Stimulated activated CD4-positive, alpha-beta T cell treated with anti-CD3 and anti-CD28 coated beads, Interleukin-12 subunit alpha, Interleukin-12 subunit beta, amount 100 ng/mL, for 24 hours (primary cell): ENCODE measurements at places on chromosomes 3 and 15.

DNA sequence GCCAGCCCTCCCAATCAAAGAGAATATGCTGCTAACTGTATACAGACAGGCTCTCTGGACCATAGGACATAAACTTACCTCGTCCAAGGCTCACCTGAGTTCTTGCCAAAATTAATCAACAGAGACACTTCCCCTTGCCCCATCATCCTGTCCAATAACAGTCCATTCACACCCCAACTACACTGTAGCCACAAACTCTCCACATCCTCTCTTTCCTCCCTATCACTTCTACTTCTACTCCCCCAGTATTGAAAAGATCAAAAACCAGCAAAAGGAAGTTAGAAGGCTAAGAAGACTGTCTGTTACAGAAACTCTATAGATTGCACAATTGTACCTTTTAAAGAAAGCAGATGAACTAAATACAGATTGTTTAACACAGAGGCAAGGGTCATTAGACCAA lies 133.5 kb upstream of the STT3B start:
- DNase-seq = no peak

DNA sequence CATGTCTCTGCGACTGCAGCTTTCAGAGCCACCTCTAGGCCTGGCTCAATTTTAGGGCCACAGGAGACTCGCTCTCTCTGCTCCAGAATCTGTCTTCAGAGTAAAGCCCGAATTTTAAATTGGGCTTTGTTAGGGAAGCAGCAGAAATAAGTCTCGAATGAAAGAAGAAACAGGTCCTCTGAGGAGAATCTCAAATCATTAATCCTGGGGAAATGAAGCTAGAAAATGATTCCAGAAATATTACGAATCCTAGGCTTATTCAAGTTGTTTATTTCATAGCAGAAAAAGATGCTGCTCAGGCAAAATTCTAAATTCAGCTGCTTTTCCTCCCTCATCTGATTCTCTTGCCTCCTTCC lies 114.2 kb upstream of the THBS1 start:
- no peak for DNase-seq

GRCh38 chr3:197949191-197949777 lies 706 bp upstream of the RPL35A start:
- no peak for DNase-seq

DNA sequence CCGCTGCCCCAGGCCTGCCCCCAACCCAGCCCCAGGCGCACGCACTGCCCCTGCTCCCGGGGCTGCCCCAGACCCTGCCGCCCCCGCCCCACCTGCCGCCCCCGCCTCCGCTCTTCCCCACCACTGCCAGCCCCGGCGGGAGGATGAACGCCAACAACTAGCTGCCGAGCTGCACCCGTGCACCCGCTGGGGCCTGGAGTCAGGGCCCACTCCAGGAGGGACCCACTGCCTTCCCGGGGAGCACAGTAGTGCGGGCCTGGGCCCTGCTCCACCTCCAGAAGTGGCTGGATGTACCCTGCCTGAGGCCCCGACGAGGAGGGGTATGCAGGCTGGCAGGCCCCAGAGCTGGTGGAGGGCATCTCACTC lies 10.9 kb downstream of the ZBTB47 start:
- no peak for DNase-seq

- no peak for DNase-seq
Observed at GRCh38 chr15:39125904-39126303, 455.0 kb upstream of the THBS1 start.

DNA sequence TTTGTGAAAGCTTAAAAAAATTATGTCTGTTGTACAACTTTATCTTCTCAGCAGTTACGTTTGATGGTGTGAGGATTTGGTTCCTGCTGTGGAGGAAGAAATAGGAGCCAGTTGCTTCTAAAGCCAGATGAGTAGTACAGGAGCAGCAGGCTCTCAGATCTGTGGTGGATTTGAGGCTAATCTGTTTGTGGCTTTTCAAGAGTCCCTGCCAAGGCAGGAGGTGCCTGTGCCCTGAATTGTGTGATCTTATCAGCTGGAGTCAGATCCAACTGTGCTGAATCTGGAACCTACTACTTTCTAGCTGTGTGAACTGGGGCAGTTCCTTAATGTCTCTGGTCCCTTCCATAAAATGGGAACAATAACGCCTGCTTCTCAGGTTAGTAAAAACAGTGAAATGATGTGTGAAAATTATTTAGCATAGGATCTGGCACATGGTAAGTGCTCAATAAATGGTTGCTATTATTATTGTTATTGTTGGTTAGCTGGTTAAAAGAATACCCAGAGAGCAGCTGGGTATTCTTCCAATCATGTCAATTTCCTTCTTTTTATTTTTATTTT lies 7.7 kb downstream of the CLDN11 start:
- DNase-seq = no peak

- DNase-seq = no peak
Observed at GRCh38 chr3:89239774-89240173, 132.4 kb downstream of the EPHA3 start.

- no peak for DNase-seq
Observed at GRCh38 chr3:66406831-66407610, 93.8 kb downstream of the LRIG1 start.

GRCh38 chr3:122691195-122691594 lies 10.6 kb downstream of the PARP14 start:
- DNase-seq = no peak
